ENCODE measurements at places on chromosomes 2 and 18. TPM values are rescaled to one million over a fixed set of nuclear protein-coding genes. Genes with fewer than 3 reads are reported as not detected.

The FEV gene
- total RNA-seq = not detected

The SH3RF3 gene
- 0.34 TPM for total RNA-seq

The AQP12B gene
- total RNA-seq = not detected

The ARHGAP28 gene
- not detected for total RNA-seq

The ACOXL gene
- total RNA-seq = 0.26 TPM

The ATOH8 gene
- total RNA-seq = not detected

The LAMA3 gene
- total RNA-seq = 0.07 TPM

The RUFY4 gene
- 0.93 TPM for total RNA-seq

The DOCK10 gene
- total RNA-seq = 134 TPM

The ZNF804A gene
- not detected for total RNA-seq

The TGFA gene
- 0.58 TPM for total RNA-seq

The SYT4 gene
- total RNA-seq = not detected

The ICOS gene
- total RNA-seq = 187 TPM

The KCNG3 gene
- total RNA-seq = not detected

The ABCG8 gene
- total RNA-seq = not detected

The STON1 gene
- 1.2 TPM for total RNA-seq

The TMEM18 gene
- 21.8 TPM for total RNA-seq

The CYP27C1 gene
- not detected for total RNA-seq

The IL36G gene
- total RNA-seq = not detected

The RAPH1 gene
- total RNA-seq = 13.1 TPM

The RGPD5 gene
- total RNA-seq = 38.6 TPM

The CFC1B gene
- not detected for total RNA-seq

The TXNL4A gene
- total RNA-seq = 175 TPM

The PPP1R1C gene
- total RNA-seq = not detected

The BAZ2B gene
- total RNA-seq = 9.1 TPM

The IL1A gene
- total RNA-seq = 16.4 TPM

The CD8B2 gene
- 0.07 TPM for total RNA-seq

The UPP2 gene
- not detected for total RNA-seq

The ZNF385B gene
- not detected for total RNA-seq

The C2orf72 gene
- total RNA-seq = 0.34 TPM

The CD226 gene
- 66.8 TPM for total RNA-seq

The ASAP2 gene
- total RNA-seq = 0.97 TPM

The AFF3 gene
- total RNA-seq = 0.22 TPM

The TMEM185B gene
- total RNA-seq = 19.4 TPM

The IL1R1 gene
- 20.3 TPM for total RNA-seq

The ALK gene
- total RNA-seq = not detected

The CGREF1 gene
- 2.9 TPM for total RNA-seq

The EFHD1 gene
- 1.2 TPM for total RNA-seq

The G6PC2 gene
- not detected for total RNA-seq

The ANO7 gene
- total RNA-seq = 2.1 TPM

The STPG4 gene
- not detected for total RNA-seq

The CRYBA2 gene
- total RNA-seq = not detected

The PLEKHB2 gene
- 52.2 TPM for total RNA-seq

The TFCP2L1 gene
- 0.24 TPM for total RNA-seq

The ERBB4 gene
- total RNA-seq = not detected

The LRRTM4 gene
- not detected for total RNA-seq

The MAP3K19 gene
- total RNA-seq = not detected

Measured in activated CD4-positive, alpha-beta memory T cell treated with anti-CD3 and anti-CD28 coated beads for 36 hours (primary cell).